ENCODE measurements at places on chromosomes 1 and 21.

DNA sequence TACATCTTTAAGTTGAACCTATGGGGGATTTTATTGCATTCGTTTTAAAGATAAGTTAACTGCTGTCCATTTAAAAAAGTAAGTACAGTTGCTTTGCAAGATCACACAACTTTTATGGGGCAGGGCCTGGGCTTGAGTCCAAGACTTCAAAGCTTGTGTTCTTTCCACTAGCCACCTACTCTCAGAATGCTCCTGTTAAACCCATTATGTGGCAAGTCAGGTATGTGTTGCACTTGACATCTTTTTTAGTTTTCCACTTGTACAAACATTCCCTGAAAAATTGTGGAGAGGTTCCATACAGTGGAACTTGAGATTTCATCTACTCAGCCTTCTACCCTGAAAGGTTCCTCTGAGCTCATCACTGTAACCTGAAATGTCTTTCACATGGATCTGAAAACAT is 235.5 kb upstream of the SGIP1 start:
- DNase-seq = no peak

DNA sequence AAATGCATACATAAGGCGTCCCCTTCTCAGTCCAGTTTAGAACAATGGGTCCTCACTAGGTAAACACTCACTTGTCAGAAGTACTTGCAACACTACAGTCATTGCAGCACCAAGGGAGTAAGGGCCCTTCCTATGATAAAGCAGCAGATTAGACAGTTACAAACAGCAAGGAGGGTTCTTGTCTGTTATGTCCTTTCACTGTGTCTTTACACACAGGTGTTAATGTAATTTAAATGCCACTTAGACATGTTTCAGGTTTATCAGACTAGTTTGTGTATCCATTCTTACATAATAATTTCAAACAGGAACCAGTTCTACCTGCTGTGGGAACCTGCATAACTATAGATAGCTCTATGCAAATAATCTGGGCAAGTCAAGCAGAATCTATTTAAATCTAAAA is 105.6 kb upstream of the USH2A start:
- peak; percentile 32 for DNase-seq

GRCh38 chr21:37765221-37765900 is 150.9 kb downstream of the KCNJ6 start:
- no peak for DNase-seq

- no peak for DNase-seq
Measured at GRCh38 chr1:154994591-154994990, 1.2 kb downstream of the LENEP start.

GRCh38 chr1:65150583-65151263 is 2.7 kb downstream of the AK4 start:
- no peak for DNase-seq

GRCh38 chr1:206705191-206705590 is 20.5 kb downstream of the MAPKAPK2 start:
- peak; percentile 91 for DNase-seq

GRCh38 chr1:204074274-204075138 is 1.6 kb downstream of the SOX13 start:
- DNase-seq = peak; percentile 54

GRCh38 chr1:87869567-87869966 is 540.9 kb downstream of the LMO4 start:
- DNase-seq = no peak

- no peak for DNase-seq
Measured at GRCh38 chr1:30263888-30264671, 459.3 kb downstream of the MATN1 start.

GRCh38 chr1:37035014-37035691 is 838 bp upstream of the GRIK3 start:
- no peak for DNase-seq

GRCh38 chr1:201501812-201502510 is 5.0 kb downstream of the CSRP1 start:
- DNase-seq = peak; percentile 94

GRCh38 chr1:26287033-26287711 is 7.3 kb downstream of the SH3BGRL3 start:
- DNase-seq = no peak

DNA sequence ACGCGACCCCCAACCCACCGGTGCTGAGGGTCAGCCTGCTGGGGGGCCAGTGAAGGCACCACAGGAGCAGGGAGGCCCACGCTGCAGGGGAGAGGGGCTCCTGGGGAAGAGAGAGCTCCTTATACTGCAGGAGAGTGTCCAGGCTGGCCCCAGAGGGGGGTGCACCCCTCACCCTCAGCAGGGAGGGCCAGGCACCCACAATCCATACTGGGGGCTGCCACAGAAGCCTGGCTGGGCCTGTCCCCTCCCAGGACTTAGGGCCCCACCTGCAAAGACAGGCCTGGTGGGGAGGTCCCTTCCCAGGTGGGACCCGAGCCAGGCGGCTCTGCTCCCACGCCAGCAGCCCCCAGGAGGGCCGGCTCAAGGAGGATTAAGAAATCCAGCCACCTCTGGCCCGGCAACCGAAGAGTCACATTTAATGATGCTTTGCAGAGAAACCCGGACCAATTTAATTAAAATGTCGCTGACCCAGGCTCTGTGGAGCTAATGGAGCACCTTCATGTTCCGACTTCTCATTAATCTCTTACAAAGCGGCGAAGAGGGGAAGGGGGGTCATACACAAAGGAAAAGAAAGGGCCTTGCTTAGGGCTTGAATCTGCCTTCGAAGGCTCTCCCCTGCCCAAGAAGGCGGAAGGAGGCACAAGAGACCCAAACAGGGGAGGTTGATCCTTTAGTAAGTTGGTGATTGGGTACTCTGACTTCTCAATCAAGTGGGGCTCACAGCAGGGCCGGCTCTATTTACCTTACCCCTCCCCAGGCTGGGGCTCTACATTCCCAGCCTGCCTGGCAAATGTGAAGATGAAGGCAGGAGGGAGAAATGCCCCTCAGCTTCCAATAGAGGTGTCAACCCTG is 25.0 kb downstream of the WNT9A start:
- DNase-seq = no peak

DNA sequence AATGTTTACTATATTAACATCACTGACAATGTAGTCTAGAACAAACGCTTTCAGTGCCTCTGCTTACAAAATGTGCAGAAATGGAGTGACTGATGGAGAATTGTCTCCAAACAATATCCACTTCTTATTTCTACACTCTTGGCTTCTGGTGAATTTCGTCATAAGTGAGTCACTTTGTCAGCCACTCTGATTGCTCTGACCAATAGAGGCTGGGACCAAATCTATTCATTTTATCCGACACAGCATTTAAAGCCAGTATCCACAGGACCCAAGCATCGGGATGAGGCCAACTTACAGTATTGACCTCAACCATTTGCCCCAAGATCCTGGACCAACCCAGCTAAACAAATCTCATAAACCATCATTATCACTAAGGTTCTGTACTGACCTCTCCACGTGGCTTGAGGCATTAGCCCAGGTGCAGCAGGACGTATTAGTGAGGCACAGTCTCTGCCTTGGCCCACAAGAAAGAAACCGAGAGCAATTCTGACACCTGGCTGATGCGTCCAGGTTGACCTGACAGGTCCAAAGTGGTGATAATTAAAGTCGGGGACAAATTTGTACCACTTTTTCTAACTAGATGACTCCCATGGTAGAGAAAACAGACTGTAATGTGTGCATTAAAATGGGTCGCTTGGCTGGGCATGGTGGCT is 53.3 kb upstream of the ERO1B start:
- DNase-seq = no peak

GRCh38 chr1:1230656-1231399 is 973 bp downstream of the SDF4 start:
- no peak for DNase-seq

DNA sequence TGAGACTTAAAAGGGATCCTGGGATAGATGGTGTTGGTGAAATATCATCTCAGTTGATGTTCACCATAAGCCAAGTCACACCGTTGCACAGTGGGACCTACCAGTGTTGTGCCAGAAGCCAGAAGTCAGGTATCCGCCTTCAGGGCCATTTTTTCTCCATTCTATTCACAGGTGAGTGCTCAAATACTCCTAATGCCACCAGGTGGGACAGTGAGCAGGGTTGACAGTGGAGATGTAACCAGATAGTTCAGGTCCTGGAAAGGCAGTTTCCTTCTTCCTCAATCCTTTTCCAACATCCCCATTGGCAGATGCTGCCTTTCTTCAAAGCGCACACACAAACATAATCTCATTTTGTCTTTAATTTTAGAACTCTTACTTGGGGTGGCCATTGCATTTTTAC is 11.6 kb downstream of the CD160 start:
- DNase-seq = no peak

DNA sequence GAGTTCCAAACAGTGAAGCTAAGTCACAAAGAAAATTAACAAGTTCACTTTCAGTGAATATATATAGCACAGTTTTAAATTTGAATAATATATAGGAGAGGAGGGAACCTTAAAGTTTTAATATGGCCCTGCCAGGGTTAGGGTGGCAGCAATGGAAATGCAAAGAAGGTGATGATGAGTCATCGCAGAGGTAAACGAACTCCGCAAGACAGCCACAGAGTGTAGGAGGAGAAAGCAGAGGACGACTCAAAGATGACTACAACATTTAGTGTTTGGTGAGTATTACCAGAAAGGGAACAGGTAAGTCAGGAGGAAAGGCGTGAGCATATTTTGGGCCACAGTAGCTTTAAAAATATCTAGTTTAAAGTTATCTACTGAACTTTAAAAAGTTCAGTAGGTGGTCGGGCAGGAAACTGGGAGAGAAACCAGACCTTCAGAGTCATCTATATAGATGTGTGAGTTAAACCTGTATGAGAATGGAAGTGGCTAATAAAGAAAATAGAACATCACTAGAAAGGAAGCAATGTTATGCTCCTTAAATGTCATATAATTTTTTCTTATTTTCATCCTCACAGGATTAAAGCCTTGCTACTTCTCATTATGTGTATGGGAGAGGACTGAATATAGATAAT is 75.7 kb downstream of the UCHL5 start:
- no peak for DNase-seq

DNA sequence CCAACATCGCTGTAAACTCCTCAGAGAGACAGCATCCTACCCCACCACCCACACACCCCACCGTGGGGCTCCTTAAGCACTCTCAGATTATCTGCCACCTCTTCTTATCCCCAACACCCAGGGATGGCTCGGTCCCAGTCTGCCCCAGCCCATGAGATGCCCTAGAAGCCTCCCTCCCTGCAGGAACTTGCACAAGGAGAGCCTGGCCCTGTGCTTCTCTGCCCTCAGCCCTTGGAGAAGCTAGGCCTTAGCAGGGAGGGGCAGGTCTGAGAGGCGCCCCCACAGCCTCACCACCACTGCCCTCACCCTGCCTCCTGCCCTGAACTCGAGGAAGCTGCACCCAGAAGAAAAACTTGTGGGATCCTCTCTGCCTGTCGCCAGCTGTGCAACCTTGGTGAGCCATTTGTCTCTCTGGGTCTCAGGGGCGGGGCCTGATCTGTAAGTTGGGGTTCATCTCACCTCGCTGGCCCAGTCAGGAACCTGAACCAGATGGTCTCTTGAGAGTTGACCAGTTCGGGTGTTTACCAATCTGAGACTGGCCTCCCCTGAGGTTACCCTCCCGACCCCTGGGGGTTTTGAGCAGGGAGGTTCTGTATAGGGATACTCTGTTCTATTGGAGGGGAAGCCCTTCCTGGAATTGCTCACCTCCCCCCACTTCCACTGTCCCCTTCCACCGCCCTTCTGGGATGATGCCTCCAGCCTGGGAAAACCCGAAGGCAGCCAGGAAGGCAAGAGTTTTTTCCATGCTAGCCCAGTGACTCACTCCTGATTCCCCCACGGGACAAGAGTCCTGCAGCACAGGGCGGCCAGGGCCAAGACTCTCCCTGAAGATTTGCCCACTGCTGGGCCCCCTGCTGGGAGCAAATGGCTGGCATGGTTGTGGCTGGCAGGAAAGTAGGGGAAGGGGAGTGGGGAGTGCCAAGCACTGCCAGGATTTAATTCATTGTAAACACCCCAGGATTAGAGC is at the start of gene S100A3:
TSS of gene S100A3 (minus strand) at position 537 of the 967 bp plus-strand sequence. CDS start 773 bp downstream, outside the sequence.
- DNase-seq = no peak

DNA sequence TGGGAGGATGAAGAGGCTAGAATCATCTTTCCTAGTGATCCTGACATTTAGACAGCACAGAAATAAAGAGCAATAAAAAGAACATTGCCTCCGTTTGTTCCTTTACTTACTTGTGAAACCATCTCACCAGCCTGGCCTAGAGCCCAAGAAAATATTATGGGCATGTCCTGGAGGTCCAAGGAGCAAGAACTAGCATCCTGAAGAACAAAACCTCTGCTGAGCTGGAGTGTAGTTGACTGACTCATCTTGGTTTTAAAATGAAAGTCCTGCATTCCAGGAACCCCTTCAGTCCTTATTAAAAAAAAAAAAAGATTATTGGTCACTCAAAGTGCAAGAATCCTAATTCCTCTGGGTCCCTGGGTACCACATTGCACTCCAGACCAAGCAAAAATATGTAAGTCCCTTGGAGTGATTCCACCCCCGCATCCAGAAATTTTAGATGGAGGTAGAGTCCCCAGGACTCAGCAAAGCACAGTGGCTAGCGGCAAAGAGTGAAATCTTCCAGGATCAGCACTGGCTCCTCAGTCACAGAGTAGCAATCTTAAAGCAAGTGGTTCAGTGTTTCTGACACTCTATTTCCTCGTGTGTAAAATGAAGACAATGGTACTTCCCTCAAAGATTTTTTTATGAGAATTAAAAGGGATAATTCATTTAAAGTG is 7.0 kb downstream of the SMCP start:
- no peak for DNase-seq

- DNase-seq = no peak
Measured at GRCh38 chr1:11764115-11764514, 2.1 kb downstream of the C1orf167 start.

- DNase-seq = no peak
Measured at GRCh38 chr1:162475539-162476185, 22.0 kb upstream of the UHMK1 start.

DNA sequence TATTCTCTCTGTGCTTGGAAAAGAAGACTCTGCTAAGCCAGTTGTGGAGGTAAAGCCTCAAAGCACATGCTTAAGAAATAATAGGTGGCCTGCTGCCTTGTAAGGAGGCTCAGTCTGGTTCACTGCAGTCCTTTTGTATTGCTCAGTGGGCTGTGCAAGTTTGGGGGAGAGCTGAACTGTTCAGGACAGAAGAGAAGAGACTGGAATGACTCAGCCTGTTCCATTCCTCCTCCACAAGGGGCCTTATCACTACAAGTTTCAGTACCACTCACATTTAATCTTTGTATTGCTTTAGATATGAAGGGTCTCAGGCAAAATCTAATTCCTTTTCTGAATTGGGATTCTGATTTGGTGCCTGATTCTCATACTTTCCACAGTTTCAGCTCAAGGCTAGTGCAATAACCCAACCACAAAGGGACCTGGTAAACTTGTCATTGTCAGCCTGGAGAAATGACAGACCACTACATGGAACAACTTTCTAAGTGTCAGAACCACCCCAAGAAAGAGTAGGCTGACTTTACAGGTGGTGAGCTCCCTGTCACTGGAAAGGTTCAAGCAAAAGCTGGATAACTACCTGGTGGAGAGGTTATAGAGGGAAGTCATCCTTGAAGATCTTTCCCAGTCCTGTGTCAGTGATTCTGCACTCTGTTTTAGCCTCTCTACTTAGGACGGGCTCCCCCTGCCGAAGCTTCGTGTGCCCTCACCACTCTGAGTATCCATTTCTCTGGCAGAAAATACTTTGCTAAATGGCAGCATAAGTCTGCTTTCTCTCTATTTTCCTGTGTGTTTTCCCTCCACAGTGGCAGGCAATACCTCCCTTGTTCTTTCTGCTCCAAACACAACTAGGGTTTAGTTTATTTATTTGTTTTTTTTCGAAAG is 162.9 kb upstream of the GJB5 start:
- DNase-seq = no peak
